Fibroblast of the aortic adventitia (primary cell): ENCODE measurements at places on chromosomes 1 and 21. TPM values are rescaled to one million over a fixed set of nuclear protein-coding genes. Genes with fewer than 3 reads are reported as not detected.

DNA sequence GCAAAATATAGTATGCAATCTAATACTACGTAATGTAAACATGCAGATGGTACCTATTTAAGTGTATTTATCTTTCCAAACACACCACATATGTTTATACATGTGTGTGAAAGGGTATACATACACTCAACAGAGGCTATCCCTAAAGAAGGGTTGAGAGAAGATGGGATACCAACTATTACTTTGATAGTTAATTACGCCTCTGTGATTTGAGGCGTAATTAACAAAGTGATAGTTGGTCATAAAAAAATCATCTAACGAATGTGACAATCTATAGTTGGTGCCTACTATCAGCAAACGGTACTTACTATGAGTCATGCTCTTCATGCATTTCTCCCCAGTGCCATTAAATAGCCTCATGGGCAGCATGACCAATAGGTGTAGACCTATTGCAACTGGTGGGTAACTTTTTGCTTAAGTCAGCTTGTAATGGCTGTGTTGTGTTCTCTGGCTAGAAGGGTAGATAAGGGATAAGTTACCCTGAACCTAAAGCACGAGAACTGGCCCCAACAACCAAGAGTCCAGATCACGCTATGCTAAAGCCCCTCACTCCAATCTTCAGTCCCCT is 15.3 kb downstream of the RCAN1 start:
- DNase-seq, result no peak

The KRTAP12-4 gene
- total RNA-seq, result not detected in 2 replicates

- DNase-seq, result no peak
These were observed 27.2 kb upstream of the PDE9A start for GRCh38 chr21:42626171-42626570.

DNA sequence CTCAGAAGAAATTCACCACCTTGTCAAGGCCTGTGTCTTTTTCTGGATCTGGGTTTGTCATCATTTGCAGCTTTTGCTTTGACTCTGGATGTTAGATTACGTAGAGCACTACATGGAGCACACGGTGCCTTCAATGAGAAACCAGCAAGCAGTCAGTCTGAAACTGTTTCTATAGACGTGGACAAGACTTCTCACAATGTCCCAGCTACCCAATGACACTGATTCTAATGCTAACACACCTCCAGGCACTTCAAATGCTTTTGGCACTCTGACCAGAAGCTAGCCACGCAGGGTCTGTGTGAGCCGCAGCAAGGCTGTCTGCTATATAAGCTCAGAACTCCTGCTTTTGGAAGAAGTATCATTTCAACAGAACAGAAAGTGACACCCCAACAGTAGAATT is 38.2 kb downstream of the ITPKB start:
- no peak for DNase-seq

- peak; percentile 2 for DNase-seq
These were observed 108.7 kb upstream of the IGSF21 start for GRCh38 chr1:17998889-17999288.

GRCh38 chr1:201414051-201414738 is 7.3 kb downstream of the TNNI1 start:
- DNase-seq, result no peak

The GJC2 gene
- 2.0 and 2.6 TPM in 2 replicates for total RNA-seq

DNA sequence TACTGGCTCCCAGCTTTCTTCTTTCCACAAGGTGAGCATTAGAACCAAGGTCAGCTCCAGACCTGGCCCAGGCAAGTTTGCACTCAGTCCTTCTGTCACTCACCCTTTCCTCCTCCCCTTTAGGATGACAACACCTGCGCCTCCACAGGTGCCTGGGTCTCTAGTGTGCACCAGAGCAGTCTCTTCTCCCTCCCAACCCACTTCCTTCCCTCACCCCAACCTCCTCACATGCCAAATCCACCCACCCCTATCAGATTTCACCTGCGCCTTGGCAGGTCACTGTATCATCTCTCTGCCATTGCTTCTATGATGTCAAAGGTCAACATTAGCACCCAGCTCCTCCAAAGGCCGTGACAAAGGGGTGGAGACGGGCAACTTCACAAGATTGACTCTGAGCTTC is 38.0 kb downstream of the LBR start:
- DNase-seq, result no peak

The PGLYRP4 gene
- total RNA-seq, result not detected in 2 replicates

DNA sequence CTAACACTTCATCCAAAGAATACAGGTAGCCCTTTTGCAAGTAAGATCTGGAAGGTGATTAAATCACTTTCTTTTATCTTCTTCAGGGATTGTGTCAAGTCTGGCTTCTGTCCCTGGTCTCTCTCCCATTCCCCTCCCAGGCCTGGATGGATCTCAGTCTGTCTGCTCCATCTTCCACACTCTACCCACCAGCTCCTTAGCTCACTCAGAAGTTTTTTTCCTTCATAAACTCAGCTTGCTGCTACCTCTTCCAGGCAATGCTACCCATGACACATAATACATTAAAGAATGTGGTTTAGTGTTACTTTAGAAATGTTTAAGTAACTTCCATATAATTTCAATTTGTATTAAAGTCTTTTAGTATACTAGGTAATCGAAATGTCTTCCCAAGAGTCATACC is 133.1 kb downstream of the AKT3 start:
- DNase-seq, result peak; percentile 13

DNA sequence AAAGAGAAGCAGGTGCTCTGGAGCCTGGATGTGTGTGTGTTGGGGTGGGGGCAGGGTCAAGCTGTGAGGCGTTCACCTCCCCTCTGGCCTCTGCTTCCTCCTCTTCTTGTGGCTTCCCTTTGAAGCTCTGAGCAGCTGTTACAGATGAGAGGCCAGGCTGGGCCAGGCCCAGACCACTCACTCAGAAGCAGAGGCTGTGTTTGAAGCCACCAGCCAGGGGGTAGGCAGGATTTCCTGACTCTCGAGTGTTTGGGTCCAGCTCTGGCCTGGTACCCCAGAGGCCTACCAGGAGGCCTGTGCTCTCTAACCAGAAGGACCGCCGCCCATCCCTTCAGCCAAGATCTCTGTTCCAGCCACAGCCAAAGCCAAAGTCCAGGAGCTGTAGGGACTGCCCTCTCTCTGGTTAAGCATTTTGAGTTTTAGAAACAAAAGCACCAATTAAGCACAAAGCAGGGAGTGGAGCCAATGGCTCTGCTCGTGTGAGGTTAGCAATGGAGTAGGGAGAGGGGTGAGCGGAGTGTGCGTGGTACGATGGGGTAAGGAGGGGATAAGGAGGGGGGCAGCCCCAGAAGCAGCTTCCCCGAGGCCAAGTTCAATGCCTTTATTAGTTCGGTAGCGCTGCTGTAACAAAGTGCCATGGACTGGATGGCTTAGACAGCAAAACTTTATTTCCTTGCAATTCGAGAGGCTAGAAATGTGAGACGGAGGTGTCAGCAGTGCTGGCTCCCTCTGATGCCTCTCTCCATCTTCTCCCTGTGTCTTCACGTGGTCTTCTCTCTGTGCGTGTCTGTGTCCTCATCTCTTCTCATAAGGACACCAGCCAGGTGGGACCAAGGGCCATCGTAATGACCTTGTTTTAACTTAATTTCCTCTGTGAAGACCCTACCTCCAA is 20.5 kb downstream of the RCSD1 start:
- DNase-seq, result no peak

The KLF17 gene
- total RNA-seq, result 0.27 and 1.1 TPM in 2 replicates

The MFAP2 gene
- total RNA-seq, result 47.7 and 60.3 TPM in 2 replicates

- no peak for DNase-seq
These were observed 2.2 kb downstream of the TBX15 start for GRCh38 chr1:118985640-118986554.

The ADGRL4 gene
- 12.3 and 139 TPM in 2 replicates for total RNA-seq

The WNT3A gene
- total RNA-seq, result not detected in 2 replicates

The STIL gene
- 3.9 and 29.1 TPM in 2 replicates for total RNA-seq

The AXDND1 gene
- total RNA-seq, result 0.25 and 0.36 TPM in 2 replicates

The GORAB gene
- 6.5 and 25.0 TPM in 2 replicates for total RNA-seq

- peak; percentile 56 for DNase-seq
These were observed 27.6 kb downstream of the CD244 start for GRCh38 chr1:160834945-160835565.

The RAB42 gene
- 1.6 and 3.4 TPM in 2 replicates for total RNA-seq

GRCh38 chr1:12102066-12102465 is 39.0 kb downstream of the TNFRSF8 start:
- no peak for DNase-seq

DNA sequence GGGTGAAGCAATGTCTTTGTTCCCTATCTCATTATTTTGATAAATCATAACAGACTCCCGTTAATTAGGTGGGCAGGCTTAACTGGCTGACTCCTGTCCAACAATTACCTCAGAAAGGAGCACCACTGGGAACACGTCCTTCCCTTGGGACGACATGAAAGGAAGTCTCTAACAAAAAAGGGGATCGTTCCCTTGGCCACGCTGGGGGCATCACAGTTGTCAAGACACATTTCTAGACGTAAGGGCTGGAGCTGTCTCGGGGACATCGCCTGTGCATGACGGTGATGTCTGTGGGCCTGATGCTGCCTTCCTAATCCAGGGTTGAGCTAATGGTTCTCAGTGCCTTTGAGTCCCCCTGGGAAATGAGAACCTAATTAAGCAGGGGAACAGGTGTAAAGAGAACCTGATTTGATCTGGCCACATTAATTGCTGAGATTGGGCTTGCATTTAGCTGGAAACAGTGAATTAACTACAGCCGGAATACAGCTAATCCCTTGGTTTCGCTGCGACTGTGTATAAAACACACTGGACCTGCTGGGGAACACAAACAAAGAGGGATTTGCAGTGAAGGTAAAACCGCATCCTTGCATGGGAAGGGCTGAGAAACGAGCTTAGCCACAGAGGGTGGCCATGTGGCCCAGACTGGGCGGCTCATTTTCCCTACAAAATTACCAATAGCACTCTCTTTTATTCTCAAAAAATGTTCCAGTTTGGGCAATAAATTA is 111.8 kb downstream of the MRPS6 start:
- no peak for DNase-seq

The GUCA2A gene
- not detected in 2 replicates for total RNA-seq

- DNase-seq, result no peak
These were observed 15.6 kb downstream of the SPSB1 start for GRCh38 chr1:9308236-9308785.

GRCh38 chr1:204738506-204738905 is 53.0 kb upstream of the LRRN2 start:
- DNase-seq, result no peak

DNA sequence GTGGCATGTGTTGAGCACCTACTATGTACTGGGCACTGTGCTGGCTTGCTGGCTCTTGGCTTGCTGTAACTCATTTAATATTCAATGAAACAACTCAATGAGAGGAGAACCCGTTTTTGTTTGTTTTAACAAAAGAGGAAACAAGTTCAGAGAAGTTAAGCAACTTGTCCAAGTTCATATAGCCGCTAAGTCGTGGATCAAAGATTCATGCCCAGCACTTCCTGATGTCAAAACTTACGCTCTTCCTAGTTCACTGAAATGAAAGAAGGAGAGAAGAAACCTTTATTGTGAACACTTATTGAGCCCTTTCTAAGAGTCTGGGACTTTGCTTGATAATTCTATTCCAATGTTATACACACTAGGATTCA is 475.9 kb downstream of the PTPRU start:
- DNase-seq, result no peak
